NCI-H748 treated with DMSO at 0.1 percent for 48 hours (cell line): ENCODE measurements at places on chromosomes 2 and 18.

DNA sequence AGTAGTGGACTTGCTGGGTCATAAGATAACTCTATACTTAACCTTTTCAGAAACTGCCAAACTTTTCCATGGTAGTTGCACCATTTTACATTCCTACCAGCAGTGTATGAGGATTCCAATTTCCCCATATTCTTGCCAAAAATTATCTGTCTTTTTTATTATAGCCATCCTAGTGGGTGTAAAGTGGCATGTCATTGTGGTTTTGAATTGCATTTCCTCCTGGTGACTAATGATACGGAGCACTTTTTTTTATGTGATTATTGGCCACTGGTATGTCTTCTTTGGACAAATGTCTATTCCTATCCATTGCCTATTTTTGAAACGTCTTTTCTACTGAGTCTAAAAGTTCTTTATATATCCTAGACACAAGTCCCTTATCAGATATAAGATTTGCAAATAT, 44.3 kb downstream of the CACNB4 start:
- DNase-seq = no peak

- peak; percentile 88 for DNase-seq
Measured at GRCh38 chr2:8059255-8059654, 622.6 kb upstream of the ID2 start.

GRCh38 chr2:23554054-23554697, 169.2 kb downstream of the KLHL29 start:
- DNase-seq = no peak

DNA sequence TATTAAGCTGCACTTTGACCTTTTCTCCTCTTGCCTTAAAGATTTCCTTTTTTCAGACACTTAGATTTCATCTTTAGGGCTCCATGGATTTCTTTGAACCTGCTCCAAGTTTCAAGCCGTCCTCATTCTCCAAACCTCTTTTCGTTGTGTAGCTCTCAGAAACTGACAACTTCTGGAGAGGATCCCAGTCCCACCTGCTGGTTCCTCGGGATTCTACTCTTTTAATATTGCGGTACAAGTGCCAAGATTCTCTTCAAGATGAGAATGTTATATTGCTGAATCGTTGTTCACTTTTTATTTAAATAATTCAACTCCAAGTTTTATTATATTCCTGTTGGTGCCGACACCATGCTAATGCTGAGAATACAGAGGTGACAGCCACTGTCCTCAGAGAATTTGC, 141.1 kb downstream of the CDH20 start:
- no peak for DNase-seq

DNA sequence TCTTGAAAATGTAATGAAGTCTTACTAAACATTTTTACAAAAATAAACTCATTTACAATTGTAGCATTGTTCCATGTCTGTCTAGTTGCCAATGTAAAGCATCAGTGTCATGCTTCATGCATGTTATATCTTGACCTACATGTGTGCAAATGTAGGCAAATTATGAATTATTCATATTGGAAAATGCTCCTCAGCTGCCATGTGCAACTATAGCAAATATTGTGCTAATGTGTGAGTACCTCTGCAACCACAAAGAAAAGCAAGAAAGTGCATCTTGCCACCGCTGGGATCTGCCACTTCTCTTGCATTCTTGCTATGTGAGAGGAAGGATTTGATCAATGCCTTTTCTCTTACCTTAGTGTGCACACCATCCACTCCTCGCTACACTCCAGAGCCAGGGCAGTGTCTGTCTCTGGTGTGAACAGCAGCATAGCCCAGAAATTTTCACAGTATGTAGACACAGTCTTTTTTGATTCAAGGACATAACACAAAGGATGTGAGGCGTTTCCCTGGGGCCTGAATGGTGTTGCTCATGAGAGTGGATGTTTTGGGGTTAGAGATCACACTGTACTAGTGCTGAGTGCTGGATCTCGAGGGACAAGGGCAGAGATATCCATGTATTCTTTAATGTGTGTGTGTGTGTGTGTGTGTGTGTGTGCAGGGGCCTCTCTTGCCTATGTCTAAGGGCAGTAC, 47.6 kb upstream of the HAAO start:
- no peak for DNase-seq

GRCh38 chr2:55120634-55121359, 70.5 kb upstream of the RTN4 start:
- DNase-seq = no peak
